ENCODE measurements at places on chromosomes 6 and 20.

- no peak for DNase-seq
Measured at GRCh38 chr6:7157752-7158616, 50.2 kb downstream of the RREB1 start.

DNA sequence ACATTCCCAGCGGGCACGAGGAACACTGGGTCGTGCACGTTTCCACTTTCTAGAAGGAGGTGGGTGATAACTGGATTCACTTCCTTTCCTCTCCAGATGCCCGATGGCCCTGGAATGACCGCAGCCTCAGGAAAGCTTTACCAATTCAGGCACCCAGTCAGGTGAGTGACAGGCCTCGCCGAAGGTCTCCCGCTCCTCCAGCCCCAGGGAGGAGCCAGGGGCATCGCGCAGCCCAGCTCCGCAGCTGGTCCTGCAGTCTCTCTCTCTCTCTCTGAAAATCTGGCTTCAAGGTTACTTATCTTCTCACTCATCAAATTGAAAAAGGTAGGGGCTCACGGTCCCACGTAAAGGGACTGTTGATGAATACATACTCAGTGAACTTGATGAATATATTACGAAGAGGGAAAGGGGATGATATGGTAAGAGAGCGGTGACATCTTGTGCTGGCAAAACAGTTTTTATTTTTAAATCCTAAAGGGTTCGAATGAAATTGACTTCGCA is 891 bp downstream of the RIPPLY2 start:
- DNase-seq: no peak

DNA sequence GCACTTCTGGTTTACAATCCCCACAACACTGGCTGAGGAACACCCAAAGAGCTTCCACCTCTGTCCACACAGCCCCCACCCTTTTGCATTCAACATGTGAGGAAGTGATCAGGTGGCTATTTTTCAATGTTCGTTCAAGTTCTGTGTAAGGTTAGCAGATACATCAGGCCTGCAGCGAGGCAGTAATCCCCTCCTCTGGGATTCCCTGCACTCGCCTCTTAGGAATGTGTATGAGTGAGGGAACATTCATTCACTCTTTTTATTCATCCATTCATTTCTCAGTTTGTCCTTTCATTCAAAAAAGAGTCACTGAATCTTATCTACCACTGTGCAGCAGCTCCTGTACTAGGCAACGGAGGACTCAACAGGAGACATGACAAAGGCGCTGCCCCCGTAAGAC is 236.4 kb upstream of the PRDM1 start:
- no peak for DNase-seq

- no peak for DNase-seq
Measured at GRCh38 chr6:113182370-113183141, 674.6 kb upstream of the MARCKS start.

DNA sequence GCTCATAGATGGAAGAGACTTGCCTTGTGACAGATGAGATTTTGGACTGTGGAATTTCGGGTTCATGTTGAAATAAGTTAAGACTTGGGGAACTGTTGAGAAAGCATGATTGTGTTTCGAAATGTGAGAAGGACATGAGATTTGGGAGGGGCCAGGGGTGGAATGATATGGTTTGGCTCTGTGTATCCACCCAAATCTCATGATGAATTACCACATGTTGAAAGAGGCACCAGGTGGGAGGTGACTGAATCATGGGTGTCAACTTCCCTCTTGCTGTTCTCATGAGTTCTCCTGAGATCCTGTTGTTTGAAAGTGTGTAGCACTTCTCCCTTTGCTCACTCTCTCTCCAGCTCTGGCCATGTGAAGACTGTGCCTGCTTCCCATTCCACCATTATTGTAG is 17.9 kb downstream of the AHI1 start:
- no peak for DNase-seq

DNA sequence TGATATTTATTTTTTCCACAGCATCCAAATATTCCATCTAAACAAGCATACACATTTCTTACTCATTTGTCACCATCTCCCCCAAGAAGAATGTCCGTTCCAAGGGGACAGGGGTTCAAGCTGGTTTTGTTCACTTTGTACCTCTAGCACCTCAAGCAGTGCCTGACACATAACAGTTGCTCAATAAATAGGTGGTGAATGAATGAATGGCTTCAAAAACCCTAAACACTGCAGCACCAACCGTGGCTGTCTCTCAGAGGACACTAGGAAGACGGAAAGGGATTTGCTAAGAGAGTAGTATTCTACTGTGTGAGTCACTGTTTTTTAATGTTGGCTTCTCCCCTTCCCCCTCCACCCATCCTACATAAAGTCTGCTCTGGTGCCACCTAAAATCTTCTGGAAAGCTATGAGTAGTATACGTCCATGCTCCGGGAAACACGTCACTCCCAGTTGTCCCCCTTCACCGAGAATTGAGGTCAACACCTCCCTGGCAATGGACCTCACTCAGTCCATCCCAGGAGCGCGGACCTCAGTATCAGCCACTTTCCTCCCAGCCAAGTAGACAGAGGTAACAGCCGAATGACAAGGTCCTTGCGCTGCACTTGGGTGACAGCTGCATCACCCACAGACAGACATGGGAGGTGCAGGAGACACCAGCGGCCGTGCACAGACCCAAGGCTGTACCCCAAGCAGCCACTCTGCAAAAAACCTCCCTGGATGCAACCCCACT is 107.4 kb downstream of the PREX1 start:
- no peak for DNase-seq

DNA sequence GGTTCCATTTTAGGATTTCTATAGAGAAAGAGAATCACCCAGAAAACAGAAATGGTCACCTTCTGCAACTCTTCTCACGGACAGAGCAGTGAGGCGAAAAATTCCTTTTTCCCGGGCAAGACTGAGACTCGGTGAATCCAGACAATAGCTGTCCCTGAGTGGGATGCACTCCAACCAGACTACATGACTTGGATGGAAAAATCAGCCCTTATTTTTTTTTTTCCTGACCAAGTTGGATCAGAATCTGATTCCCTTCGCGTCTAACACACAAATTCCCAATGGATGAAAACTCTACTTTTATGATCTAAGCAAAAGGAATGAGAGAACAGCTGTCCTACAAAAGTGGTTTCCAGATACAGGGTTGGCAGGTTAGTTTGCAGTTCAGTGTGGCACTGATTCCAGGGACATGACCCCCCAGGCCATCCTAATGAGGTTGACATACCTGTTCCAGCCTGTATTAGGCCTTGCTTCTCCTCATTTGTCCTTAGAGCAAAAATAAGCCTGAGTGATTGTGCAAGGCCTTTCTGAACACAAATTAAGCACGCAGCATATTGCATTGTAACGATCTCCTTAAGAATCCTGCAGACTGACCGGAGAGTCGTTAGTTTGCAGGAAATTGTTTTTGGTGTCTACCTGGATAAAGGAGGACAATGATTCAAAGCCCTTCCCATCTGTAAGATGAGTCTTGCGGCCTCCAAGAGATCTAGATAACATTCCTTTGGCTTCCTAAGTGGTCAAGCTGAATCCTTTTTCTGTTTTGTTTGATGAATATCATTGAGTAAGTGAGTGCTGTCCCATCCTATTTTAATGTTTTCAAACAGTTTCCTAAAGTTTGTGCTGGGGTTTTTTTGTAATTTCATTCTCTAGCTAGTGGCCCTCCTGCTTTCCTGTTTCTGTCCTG is 1.5 kb upstream of the NEDD9 start:
- DNase-seq: no peak

DNA sequence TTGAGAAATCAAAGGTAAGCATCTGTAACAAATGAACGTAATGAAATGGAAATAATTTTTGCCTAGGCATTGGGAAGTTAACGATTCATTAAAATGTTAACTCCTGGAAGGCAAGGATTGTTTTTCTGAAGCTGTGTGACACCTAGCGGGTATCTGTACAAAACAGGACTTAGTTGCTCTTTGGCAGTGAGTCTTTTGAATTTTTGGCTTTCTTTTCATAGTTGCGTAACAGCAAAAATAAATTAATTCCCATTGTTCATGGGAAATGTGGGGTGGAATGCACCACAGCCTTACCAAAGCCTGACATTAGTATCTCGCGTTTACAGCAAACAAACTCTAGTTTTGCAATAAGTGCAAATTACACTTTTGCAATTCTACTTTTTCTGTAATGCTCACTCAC is 92.7 kb upstream of the DTNBP1 start:
- DNase-seq: no peak

DNA sequence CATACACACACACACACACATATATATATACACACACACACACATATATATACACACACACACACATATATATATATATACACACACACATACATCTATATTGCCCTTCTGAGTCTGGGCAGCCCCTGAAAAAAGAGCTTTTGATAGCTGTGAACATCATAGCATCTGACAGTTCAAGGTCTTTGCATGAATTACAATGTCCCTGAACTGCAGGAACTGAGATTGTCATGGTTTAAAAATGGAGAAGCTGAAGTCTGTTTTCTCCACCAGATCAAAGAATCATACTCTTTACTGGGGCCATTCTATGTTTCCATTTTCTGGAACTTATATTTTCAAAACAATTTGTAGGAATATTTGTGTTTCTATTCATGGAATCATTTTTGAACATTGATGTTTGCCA is 189.8 kb downstream of the ZDHHC14 start:
- DNase-seq: no peak

GRCh38 chr6:21538186-21538798 is 55.3 kb upstream of the SOX4 start:
- no peak for DNase-seq

DNA sequence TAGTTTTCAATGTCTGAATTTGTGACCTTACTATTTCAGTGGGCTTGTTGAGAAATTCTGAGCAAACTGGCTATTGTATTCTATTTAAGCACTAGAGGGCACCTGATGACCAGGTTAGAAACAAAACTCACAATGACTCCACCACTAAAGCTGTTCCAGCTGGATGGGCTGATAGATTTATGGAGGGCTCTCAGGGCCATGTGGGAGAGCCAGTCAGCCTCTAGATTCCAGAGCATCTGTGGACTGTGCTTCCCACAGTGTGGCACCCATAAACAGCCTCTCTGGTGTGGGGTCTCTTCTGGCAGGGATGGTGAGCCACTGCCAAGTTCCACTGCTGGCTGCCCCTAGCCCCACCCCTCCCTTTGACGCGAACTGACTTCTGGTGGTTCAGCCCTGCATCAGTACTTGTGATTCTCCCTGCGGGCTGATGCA is 29.2 kb downstream of the C6orf58 start:
- peak; percentile 10 for DNase-seq

GRCh38 chr6:39342692-39343395 is 20.3 kb upstream of the KCNK16 start:
- no peak for DNase-seq

DNA sequence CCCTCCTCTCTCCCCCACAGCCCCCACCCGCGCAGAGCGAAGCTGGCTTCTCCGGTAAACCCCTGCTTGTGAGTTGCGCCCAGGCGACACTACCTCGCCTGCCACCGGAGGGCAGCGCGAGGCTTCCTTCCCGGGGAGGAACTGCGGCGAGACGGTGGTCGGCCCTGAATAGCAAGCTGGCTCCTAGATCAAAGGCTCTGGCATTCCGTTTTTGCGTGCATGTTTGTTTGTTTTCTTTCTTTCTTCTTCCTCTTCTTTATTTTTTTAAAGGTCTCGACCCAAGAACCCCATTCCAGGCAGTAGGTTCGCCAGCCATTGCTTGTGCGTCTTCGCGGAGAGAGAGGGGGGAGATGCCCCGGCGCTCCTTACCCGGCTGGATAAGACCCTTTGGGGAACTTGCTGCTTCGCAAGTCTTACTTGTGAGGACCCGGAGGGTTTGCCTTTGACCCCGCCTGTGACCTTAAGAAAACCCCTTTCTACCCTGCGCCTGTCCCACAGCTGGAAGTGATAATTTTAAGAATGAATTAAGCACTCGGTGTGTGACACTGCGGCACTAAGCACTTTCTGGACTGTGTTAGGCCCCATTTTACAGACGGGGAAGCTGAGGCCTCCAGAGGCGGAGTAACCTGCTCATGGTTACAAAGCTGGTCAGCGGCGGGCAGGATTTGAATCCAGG is 92.7 kb upstream of the SIRPA start:
- peak; percentile 64 for DNase-seq

- DNase-seq: no peak
Measured at GRCh38 chr6:2615251-2615650, 135.5 kb downstream of the MYLK4 start.

- DNase-seq: no peak
Measured at GRCh38 chr20:17456279-17456678, 74.9 kb downstream of the BFSP1 start.

DNA sequence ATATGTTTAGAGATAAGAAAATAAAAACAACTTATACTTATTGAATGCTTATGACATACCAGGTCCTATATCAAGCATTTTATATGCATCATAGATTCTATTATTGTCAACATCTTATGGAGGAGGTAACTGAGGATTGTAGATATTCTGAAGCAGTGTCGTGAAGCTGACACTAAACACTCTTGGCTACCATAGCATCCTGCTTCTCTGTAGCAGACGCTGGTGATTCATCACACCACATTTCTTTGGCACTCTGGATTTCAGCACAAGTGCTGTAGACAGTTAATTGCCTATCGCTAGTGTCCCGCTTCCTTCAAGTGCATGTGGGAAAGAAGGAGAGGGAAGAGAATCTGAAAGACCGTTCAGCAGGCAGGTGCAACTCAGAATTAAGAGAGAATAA is 317.1 kb downstream of the PLCB1 start:
- no peak for DNase-seq

DNA sequence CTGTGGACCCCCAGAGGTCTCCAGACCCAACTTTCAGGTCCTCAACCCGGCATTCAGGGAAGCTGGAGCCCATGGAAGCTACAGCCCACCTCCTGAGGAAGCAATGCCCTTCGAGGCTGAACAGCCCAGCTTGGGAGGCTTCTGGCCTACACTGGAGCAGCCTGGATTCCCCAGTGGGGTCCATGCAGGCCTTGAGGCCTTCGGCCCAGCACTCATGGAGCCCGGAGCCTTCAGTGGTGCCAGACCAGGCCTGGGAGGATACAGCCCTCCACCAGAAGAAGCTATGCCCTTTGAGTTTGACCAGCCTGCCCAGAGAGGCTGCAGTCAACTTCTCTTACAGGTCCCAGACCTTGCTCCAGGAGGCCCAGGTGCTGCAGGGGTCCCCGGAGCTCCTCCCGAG is 950 bp downstream of the GNAS start:
- no peak for DNase-seq

GRCh38 chr6:21265034-21265729 is 328.4 kb upstream of the SOX4 start:
- no peak for DNase-seq

GRCh38 chr6:111982681-111983080 is 71.2 kb upstream of the CCN6 start:
- DNase-seq: no peak

DNA sequence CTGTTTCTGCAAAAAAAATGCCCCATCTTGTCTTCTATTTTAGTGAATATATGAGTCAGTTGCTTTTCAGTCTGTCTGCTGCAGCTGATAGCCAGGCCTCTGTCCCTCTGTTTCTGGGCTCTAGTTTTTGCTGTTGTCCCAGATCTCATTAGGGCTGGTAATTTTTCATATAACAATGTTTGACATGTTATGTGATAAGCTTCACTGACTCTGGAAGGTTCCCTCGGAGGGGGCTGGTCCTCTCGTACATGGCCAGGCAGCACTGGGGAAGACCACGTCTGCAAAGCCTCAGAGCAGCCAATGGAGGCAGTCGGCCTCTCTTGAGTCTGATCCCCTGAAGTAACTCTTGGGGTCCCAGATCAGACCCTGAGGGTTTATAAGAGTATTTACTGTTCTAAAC is 223.8 kb downstream of the THBS2 start:
- DNase-seq: no peak

Data from AML-193 (cell line).